Activated CD8-positive, alpha-beta memory T cell treated with anti-CD3 and anti-CD28 coated beads for 48 hours (primary cell): ENCODE measurements at places on chromosomes 4 and X.

DNA sequence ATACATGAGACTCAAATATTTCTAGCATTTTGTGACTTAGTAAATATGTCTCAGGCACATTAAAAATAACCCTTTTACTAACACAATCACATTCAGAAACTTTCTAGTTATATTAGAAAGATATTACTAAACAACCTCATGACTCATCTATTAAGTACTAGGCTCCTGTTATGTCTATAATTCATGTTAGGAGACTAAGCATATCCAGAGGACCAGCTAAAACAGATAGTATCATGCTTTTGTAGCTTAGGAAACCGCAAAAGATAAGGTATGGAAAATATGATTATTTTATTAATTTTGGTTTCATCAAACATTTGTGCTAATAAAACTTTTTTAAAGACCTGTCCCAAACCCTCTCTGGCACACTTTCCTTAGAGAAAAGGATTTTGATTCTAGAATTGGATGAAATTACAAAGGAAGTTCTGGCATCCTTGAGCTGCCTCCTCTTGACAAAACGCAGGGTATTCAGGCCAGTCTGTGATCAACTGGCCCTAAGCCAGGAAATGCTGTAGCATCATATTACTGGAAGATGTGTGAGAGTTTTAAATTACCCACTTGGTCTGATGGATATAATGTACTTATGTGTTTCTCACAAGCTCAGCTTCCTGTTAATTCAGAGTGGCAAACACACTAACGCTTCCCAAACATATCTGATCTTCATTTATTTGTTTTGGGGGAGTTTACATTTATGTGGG is 60.4 kb downstream of the NRK start:
- DNase-seq = no peak

DNA sequence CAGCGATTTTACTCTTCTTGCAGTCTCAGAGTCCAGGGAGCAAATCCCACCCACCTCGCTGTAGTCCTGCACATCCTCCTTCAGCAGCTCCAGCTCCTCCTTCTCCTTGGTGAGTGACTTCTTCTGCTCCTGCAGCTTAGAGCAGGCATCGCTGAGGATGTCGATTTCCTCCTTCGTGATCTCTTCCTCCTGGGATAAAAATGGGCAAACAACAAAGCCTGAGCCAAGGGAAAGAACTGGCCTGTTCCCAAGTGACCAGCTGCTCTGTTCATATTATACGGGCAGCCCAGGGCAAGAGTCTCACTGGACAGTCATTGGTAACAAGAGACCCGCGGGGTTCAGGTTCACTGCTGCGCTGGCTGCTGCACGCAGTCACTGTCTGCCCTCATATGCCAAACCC is 26.2 kb downstream of the FGFR3 start:
- DNase-seq = no peak

GRCh38 chrX:154914052-154914451 is 27.9 kb downstream of the F8A1 start:
- DNase-seq = no peak

DNA sequence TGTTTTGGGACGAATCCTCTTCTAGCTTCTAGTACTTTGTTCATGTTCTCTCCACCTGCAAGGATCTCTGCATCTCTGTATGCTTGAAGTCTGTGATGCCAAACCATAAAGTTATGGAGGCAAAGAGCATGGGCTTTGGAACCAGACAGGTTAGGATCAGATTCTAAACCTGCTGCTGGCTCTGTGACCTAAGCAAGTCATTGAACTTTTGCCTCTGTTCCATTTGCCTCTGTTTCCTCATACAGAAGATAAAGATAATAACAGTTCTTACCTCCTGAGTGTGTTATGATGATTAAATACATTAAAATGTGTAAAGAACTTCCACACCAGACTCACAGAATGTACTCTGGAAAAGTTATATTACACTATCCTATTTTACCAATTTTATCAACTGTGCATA is 41.5 kb upstream of the RELL1 start:
- DNase-seq = no peak

DNA sequence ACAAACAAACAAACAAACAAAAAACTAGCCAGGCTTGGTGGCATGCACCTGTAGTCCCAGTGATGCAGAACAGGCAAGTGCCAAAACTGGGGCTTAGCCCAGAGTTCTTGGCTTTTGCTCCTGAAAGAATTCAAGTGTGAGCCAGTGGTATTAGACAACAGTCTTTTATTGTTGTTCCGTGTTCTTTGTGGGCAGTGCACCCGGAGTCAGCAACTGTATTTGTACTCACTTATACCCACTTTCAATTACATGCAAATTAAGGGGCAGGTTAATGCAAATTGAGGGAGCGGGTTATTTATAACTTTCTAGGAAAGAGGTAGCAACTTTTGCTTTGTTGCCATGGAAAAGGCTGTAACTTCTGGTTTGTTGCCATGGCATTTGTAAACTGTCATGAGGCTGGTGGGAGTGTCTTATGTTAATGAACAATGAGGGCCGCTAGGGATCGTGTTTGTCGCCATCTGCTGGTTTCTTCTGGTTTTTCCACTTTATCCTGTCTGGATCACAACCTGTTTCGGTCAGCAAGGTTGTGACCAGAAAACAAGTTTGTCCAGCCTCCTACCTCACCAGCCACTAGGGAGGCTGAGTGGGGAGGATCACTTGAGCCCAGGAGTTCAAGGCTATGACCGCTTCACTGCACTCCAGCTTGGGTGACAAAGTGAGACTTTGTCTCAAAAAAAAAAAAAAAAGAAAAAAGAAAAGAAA is 88.8 kb upstream of the ESX1 start:
- DNase-seq = no peak

DNA sequence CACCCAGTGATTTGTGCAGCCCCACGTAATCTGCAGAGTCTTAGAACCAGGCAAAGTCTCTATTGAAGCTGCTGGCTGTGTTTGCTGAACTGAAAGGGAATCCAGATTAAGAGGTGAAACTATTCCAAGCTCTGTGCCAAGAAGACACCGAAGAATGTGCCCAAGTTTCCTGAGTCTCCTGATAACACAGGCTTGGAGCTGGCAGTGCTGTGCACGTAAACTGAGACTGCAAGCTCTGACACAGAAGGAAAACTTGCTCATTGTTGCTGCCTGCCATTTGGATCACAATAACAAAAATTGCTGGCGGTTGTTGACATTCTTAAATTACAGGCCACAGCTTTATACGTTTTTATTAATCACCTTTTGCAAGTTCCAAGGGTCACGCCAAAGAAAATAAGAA is 60.2 kb upstream of the VCX3B start:
- DNase-seq = no peak

- DNase-seq = no peak
These were observed 7.0 kb downstream of the APLN start for GRCh38 chrX:129647418-129648410.

GRCh38 chr4:84319124-84319523 is 180.0 kb downstream of the NKX6-1 start:
- no peak for DNase-seq

DNA sequence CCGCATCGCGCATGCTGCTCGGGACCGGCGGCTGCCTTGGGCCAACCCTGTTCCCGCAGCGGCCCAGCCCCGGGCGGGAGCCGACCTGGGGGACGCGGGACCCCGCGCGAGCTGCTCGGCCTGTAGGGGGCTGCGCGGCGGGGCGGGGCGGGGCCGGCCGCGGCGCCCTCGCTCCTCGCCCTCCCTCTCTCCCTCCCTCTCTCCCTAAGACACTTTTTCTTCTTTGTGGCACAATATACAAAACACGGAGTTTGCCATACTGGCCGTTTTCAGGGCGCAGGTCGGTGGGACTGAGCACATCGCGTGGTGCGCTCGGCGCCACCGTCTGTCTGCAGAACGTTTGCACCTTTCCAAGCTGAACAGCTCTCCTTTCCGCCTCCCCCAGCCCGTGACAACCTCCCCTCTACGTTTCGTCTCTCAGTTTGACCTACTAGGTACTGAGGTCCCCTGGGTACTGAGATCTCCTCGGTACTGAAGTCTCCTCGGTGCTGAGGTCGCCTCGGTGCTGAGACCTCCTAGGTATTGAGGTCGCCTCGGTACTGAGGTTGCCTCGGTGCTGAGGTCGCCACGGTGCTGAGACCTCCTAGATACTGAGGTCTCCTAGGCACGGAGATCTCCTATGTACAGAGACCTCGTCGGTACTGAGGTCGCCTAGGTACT is 261.1 kb upstream of the PLCXD1 start:
- no peak for DNase-seq

GRCh38 chrX:145856181-145856580 is 38.6 kb downstream of the SLITRK2 start:
- no peak for DNase-seq

GRCh38 chr4:182073278-182073677 is 169.9 kb upstream of the TENM3 start:
- no peak for DNase-seq

GRCh38 chr4:33349376-33349775 is 2629.2 kb downstream of the PCDH7 start:
- DNase-seq = no peak

DNA sequence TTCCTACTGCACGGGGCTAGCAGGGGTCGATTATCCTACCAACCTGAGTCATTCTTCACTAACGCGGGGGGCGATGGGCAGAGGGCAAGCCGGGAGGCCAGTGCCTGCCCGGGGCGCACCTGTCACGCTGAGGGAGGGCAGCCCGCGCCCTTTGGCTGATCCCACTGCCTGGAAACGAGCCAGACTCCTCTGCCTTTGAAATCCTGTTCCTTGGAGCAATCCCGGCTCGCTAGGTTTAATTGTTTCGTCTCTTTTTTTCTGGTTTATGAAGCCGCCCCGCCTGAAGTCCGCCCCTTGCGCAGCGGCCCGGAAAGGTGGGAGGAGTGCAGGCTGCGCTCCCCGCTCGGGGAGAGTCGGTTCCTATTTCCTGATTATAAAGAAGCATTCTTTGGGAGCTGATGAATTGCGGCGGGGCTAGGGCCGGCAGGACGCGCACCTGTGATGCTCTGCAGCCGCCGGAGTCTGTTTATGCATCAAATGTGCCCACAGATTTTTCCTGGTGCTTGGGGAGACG is 484.2 kb downstream of the BCOR start:
- no peak for DNase-seq

DNA sequence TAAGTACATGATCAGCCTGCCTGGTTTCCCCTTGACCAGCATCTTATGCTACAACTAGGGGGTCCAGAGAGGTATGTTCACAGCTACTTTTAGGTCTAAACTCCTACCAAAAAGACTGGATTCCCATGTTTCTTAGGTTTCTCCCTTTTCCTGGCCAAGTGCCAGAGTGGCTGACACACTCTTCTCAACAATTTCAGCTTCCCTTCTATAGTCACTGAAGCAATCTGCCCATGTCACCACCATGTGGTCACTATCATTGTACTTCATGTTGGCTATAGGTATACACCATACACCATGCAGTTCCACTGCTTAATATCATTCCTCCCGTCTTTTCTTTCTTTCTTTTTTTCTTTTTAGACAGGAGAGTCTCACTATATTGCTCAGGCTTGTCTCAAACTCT is 66.9 kb downstream of the KLHL13 start:
- no peak for DNase-seq

DNA sequence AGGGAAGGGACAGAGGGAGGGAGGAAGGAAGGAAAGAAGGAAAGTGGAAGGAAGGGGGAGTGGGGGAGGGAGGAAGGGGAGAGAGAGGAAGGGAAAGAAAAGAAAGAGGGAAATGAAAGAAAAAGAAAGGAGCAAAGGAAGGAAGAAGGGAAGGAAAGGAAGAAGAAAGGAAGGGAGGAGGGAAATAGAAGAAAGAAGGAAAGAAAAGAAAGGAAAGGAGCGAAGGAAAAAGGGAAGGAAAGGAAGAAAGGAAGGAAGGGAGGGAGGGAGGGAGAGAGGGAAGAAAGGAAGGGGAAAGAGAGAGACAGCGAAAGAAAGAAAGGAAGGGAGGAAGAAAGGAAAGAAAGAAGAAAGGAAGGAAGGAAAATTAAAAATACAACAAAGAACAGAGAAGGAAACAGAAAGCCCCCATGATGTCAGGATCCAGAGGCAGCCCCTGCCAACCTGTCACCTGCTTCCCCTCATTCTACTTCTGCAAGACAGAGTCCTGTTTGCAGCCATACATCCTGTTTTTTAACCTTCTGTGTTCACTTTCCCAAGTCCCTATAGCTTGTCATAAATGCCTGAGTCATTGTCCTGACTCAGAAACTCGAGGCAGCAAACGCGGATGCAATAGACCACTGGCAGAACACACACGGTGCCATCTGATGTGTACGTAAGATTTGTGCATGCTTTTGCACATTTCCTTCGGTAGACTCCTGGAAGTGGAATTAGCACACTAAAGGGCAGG is 77.0 kb upstream of the C4orf50 start:
- DNase-seq = no peak

DNA sequence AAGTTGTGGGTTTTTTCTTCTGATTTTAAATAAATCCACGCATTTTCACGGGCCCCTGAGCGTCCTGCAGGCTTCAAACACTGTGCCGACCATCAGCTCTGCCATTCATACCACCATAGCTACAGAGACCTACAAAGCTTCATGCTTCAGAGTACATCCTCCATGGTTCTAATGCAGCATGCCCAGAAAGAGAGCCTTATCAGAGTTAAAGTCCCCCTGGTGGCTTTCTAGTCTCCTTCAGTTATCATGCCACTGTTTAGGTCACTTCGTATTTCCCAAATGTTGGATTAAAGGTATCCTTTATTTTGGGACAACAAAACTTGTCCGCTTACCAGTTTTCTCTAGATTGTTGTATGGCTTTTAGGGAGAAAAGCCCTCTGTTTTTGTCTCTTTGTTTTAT is 66.7 kb upstream of the VCX2 start:
- no peak for DNase-seq

- no peak for DNase-seq
These were observed 12.4 kb upstream of the PIN4 start for GRCh38 chrX:72169008-72169728.

- DNase-seq = no peak
These were observed 85.0 kb downstream of the ADRA2C start for GRCh38 chr4:3851211-3851610.

- no peak for DNase-seq
These were observed 10.9 kb downstream of the GC start for GRCh38 chr4:71773004-71773403.

DNA sequence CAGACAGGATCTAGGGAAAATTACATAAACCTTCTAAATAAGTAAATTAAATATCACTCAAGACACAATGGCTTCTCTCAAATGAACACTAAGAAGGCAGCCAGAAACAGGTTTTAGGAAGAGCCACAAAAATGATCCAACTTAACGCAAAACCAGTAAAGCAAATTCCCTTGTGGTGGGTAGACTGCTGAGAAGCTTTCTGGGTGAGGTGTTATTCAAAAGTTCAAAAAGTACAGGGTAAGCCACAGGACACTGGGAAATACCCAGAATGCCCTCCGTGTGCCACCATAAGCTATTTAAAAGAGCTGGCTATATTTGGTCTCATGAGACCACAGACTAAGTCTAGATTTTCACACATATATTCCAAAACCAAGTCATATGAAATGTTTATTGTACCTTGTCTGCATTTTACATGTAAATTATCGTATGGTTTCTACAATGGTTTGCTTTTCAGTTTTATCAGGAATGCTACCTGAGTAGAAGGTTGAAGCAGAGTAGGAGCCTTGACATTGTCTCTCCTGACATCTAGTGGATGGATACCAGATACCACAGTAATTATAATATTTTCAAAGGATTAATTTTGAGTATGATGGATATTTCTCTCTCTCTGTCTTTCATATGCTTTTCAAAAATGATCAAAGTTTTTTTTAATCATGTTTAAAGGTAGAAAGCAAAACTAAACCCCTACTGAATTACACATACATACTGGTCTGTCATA is 109.3 kb upstream of the KLHL13 start:
- no peak for DNase-seq
